ENCODE measurements at places on chromosomes 13 and 19.

GRCh38 chr19:18790566-18791314 is at the start of gene COMP:
Gene COMP (minus strand): TSS chr19:18791305. CDS start chr19:18791269, 36 bp downstream.
- DNase-seq, result no peak

GRCh38 chr13:58542530-58542929 is 911.0 kb downstream of the PCDH17 start:
- no peak for DNase-seq

DNA sequence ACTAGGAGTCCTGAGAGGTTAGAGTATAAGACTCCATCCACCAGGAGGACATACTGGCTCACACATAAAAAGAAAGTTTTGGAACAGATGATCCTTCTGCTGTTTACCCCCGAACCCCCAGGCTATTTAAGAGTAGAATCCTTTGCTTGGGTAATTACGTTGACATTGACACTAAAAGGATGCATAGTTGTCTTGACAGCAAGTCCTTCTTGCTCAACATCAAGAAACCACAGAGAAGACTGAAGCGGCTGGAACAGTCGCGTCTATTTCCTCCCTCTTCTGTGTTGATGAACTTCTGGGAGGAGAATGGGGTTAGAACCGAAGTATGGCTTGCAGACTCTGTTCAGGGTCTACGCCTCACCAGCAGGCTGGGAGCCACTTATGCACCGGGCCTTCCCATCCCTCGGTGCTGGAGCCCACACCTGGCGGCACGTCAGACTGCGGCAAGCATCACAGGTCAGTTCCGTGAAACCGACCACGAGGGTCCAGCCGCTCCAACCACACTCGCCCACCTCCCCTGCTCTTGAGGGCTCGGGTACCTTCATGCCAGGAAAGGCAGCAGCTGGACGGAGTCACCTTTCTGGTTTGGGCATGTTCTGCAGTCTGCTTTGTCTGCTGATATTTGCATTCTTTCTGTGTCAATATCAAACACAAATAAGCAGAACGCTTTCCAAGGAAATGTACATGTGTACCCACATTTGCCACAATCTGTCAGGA is 42.4 kb upstream of the RANBP3 start:
- DNase-seq, result no peak

DNA sequence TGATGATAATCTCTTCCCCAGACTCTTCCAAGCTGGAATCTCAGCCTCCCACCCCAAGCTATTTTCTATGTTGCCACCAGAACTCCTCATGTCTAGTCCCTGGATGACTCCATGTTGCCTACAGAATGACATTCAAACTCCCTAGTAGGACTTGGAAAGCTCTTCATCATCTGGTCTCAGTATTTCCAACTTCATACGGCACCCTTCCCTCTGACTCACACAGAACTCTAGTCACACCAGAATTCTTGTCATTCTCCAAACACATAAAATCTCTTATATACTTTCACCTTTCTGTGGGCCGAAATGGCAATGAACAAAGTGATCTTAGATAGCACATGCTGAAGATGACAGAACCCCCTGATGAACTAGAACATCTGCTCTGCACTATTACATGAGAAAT is 86.2 kb downstream of the CAB39L start:
- DNase-seq, result no peak

- no peak for DNase-seq
Observed at GRCh38 chr19:7596211-7596937, 711 bp downstream of the CAMSAP3 start.

- no peak for DNase-seq
Observed at GRCh38 chr19:15436012-15436825, 13.5 kb downstream of the WIZ start.

DNA sequence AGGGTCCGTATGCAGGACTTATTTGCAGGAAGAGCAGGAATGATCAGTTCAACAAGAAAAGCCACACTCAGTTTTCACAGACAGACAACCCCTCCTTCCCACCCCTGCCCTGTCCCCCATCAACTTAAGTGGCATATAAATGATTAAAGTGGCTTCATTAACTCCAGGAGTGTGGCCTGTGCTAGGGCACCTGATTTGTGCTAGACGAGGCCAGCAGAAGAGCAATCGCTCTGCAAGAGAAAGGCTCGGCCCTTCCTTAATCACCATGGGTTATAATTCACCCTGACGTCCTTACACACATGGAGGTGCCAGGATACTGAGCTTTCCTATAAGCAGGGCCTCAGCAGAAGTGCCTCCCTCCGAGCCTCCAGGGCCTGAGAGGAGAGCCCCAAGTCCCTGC is 14.6 kb downstream of the C19orf12 start:
- DNase-seq, result no peak

GRCh38 chr13:85383291-85383690 is 415.9 kb downstream of the SLITRK6 start:
- no peak for DNase-seq

- no peak for DNase-seq
Observed at GRCh38 chr19:44993526-44993925, 7.7 kb upstream of the RELB start.

GRCh38 chr13:58574791-58575190 is 943.2 kb downstream of the PCDH17 start:
- no peak for DNase-seq

DNA sequence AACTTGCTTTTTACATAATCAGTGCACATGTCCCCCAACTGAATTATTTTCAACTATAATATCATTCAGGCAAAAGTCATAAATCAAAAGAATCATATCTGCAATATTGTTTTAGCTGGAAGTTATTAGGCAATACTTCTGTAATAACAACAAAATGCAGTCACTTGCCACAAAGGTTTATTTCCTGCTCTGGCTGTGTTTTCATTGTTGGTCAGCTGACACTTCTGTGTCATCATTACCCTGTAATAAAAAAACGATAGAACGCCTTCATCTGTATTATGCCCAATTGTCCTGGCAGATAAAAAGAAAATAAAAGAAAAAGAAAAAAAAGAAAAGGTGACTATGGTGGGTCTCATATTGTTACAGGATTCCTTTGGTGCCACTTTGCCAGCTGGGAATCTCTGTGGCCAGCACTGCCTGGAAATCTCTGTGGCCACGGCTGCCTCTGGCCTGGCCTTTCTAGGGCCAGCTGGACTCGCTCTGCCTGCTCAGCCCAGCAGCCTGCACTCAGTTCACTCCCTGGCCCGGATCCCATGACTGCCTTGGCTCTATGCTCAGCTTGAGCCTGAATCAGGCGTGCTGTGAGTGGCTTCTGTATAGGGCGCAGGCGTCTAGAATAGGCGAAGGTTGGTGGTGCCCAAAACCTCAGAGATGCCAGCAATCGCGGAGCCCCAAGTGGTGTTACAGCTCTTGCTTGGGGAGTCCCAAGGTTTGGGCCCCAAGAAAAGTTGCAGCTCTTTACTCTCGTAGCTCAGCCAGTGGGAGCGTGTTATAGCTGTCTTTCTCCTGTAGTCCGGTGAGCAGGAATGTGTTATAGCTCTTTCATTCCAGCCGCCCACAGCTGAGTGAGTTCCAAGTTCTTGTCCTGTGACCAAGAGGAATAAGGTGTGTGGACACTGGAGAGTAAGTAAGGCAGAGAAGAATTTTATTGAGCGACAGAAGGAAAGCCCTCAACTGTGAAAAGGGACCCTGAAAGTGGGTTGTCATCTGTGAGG is 1227.1 kb downstream of the SLITRK1 start:
- DNase-seq, result no peak

DNA sequence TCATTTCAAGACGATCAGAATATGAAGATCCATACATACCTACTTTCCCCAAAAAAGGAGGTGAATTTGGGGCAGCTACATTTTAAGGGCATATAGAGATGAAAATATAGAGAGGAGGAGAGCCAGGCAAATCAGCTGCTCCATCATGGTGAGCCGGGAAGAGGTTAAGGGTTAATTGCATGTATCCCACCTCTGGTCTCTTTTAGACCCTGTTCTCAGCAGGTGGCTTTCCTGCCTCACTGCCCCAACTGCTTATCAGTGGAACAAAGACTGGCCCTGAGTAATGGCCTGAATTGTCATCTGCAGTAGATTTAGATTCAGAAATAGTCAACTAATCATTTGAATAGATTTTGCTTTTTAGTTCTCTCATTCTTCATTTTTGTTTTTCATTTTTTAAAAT is 206.6 kb downstream of the SPRY2 start:
- no peak for DNase-seq

DNA sequence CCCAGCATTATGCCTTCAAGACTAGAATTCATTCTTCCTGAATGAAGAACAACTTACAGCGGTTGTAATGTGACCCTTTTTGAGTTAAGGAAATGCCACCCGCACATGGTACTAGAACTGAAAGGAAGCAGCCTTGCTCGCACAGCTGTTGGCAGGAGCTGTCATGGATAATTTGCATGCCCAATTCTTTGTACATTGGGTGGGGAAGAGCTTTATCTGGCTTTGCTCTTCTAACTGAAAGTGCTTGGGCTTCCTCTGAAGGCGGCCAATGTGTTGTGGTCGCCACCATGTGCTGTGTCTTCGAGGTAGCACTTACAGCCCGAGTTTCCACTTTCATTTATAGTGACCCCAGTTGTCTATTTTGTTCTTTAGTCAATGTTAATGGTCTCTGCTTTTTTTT is 3.4 kb downstream of the CCNE1 start:
- DNase-seq, result no peak

DNA sequence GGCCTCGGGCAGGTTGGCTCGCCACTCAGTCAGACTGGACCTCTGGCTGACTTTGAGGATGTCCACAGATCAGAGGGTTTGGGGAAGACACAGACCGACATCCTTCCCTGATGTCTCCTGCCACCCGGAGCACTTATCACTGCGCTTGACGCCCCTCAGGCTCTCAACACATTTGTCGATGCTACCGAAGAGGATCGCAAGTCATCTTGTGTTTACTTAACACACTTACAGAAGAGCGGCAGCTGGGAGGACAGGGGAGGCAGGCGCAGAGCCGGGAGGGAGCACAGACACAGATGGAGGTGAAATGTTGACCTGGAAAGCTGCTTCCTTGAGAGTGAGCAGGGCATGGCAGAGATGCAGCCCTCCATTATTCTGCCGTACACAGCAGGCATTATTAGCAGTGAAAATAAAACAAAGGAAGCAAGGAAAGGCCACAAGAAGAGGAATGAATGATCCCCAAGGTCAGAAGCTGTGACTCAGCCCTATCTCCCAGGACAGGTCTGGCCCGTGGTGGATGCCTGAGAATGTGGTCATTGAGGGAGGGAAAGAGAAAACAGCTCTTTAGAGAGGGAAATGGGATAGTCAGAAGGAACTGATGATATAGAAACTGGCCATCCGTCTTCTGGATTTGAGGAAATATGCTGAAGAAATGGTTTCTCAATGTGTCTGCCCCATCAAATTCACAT is 549.5 kb upstream of the ARGLU1 start:
- no peak for DNase-seq

DNA sequence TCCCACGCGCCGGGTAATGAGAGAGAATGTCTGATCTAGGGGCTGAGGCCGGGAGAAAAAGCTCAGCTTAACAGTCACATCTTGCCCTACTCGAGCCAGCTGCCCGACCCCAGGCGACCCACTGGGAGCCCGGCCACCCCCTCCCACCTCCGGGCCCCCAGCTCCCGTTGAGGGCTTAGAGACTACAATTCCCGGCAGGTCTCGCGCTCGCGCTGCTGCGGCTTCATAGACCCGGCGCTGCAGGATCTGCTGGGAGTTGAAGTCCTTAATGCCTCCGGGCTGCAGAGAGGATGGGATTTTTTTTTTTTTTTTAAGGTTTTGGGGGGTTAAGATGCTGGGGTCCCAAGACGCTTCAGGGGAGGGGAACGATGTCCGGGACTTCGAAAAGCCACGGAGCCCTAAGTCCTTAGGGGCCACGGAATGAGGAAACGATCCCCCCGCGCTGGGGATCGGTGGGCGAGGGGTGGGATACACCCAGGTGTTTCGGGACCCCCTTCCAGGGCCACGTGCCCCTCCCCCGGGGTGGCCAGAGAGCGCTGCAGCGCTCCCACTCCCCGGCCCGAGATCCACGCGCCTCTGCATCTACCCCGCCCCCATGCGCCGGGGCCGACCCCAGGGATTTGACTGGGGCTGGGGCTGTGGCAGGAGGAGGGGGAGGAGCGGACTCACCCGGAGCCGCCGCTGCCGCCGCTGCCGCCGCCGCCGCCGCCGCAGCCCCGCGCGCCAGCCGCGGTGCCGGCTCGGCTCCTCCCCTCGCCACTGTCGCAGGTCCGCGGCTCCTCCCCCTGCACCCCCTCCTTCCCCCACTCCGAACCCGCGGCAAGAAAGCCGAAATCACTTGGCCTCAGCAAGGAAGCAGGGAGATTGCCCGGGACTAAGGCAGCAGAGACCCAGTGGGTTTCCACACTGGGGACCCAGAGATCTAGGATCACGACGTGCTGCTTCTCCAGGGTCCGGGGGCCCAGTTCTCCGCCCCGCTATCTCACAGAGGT is at the start of gene SYT3:
Gene SYT3 (minus strand): TSS at position 761 of the 992 bp plus-strand sequence. CDS start 2,470 bp downstream, outside the sequence.
- DNase-seq, result peak; percentile 31

GRCh38 chr13:50386541-50387050 is 371.4 kb downstream of the KCNRG start:
- no peak for DNase-seq

DNA sequence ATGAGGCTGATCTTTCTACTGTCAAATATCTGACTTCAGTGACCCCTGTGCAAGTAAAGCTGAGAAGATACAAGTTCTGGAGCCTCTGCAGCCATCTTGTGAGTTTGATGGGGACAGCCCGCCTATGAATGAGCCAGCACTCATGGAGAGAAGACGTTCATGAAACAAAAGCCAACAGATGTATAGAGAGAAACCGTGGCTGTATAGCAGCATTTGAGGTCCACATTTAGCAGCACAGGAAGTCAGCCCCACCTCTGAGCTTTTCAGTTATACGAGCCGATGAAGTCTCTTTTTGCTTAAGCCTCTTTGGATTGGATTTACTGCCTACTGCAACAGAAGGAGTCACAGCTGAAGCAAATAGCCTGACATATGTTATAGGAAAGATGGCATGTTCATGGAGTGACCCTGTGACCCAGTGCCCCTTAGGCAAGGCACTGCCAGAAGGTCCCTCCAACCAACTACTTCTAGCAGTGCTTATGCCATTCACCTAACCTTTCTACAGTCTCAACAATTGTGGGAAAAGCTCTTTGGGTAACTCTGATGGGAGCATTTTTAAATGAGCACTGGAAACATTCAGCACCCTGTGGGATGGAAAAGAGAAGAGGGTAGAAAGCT is 3.5 kb upstream of the DLEU7 start:
- no peak for DNase-seq

GRCh38 chr13:97538203-97538602 is 104.2 kb downstream of the RAP2A start:
- DNase-seq, result no peak

DNA sequence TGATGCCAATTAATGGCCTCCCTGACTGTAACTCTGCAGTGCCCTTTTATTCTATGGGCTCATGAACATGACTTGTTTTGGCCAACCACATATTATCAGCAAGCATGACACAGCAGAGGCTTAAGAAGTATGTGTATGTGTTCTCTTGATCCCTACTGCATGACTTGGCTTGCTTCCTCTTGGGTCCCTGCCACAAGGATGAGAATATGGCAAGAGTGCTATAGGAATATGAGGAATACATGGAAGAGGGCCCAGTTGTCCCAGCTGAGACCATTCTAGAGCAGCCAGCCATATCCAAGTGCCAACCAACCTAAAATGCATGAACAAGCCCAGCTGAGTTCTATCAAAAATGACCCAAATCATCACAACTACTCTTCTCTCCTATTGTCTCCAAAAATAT is 576.7 kb upstream of the PCDH9 start:
- DNase-seq, result no peak
